ENCODE measurements at places on chromosomes 1 and 21.

DNA sequence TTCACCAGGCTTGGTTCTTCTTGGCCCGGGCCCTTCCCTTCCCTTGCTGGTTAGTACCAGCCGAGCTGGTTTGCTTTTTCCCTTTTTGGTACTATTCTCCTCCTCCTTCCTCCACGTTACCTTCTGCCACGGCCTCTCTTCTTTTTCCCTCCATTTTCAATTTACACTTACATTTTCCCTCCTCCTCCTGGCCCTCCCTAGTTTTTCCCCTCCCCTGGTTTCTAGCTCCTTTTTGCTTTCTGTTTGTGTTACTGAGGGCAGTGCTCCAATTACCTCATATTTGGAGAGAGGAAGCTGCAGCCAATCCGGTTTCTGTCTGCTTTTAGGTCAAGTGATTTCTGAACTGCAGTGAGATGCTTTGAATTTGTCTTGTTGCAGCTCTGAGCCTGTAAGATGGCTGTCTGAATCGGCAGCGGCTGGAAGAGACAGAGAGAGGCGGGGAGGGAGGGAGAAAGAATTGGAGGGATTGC lies 63.7 kb downstream of the MACF1 start:
- no peak for DNase-seq

- DNase-seq: no peak
Measured at GRCh38 chr1:43438576-43438952, 15.2 kb downstream of the HYI start.

GRCh38 chr1:207810606-207811295 lies 58.9 kb downstream of the CD46 start:
- DNase-seq: no peak

GRCh38 chr1:91700771-91701471 lies 185.0 kb downstream of the TGFBR3 start:
- DNase-seq: no peak

GRCh38 chr1:77424236-77424635 lies 142.4 kb downstream of the AK5 start:
- DNase-seq: no peak

DNA sequence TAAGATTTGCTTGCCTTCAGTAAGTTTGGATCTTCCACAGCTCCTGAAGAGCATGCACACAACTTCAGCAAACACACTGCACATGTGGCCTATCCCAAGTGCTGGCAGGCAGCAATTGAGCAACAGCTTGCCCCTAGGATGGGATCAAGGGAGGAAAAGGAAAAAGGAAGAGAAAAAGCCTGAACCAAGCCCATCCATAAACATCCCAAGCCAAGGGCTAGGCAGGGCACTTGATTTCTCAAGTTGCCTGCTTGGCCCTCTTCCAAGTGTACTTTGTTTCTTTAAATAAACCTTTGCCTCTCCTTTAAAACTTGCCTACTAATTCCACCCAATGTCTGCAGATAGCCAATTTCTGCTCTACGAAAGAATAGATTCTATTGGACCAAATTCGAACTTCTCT lies 49.0 kb upstream of the OLFM3 start:
- no peak for DNase-seq

DNA sequence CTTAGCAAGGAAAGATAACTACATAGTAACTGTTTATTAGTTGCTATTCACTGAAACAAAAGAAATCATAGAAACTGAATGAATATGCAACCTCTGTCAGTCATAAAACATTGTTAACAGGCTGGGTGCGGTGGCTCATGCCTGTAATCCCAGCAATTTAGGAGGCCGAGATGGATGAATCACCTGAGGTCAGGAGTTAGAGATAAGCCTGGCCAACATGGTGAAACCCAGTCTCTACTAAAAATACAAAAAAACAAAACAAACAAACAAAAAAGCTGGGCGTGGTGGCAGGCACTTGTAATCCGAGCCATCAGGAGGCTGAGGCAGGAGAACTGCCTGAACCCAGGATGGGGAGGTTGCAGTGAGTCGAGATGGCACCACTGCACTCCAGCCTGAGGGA lies 44.1 kb downstream of the CRB1 start:
- no peak for DNase-seq

GRCh38 chr1:54325284-54325683 lies 80.9 kb downstream of the SSBP3 start:
- no peak for DNase-seq

DNA sequence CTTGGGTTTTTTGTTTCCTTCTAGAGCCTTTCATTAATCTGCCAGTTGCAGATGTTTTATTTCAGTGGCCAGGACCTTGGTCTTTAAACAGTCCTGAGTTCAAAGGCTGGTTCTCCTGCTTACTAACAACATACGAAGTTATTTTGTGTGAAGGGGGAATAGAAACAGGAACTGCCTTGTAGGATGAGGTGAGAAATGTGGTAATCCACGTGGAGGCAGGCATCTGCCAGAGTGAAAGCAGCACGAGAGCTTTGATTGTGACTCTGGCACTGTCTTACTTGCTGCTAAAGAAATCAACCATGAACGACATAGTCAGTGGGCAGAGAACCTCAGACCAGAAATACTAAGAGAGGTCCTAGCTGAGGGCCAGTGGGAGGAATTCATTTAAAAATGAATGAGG lies 30.4 kb downstream of the TMEM63A start:
- no peak for DNase-seq

- no peak for DNase-seq
Measured at GRCh38 chr1:166969074-166969677, 6.2 kb downstream of the ILDR2 start.

- DNase-seq: no peak
Measured at GRCh38 chr1:181630838-181631237, 147.5 kb downstream of the CACNA1E start.

DNA sequence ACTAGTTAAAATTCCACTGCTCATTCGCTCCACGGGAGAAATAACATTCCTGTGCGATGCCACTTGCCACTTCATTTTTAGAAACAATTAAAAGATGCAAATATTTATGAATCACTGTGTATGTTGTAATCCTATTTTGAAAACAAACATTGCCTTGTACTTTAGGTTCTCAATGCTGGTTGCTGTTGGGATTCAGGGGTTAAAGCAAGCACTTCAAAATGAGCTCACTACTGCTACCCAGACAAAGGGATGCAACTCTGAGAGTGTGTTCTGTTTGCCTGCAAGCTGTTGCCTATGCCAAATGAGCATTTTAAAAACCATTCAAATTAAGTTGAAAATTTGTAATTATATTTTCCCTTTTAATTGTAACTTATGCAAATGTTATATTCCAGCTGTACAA lies 87.5 kb downstream of the RWDD3 start:
- no peak for DNase-seq

DNA sequence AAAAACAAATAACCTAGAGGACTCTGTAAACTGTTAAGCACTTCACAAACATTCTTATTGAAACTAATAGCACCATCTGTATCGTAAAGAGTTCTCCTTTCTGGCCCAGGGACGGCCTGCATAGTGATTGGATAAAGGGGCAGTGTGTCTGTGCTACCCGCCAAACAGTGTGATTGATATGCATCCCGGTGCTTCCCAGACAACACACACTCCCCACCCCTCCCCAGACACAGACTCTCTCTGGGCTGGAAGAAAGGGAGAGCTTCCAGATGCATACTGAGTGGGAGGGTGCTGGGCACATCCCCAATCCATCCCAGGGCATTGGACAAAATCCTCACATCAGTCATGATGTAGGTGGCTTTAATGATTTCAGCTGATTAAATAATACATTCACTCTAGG lies 3.7 kb downstream of the HSD11B1 start:
- no peak for DNase-seq

- no peak for DNase-seq
Measured at GRCh38 chr1:185570962-185571361, 163.2 kb upstream of the HMCN1 start.

GRCh38 chr1:210731193-210731592 lies 402.5 kb downstream of the HHAT start:
- DNase-seq: no peak

GRCh38 chr1:7103361-7103782 lies 318.1 kb downstream of the CAMTA1 start:
- no peak for DNase-seq

DNA sequence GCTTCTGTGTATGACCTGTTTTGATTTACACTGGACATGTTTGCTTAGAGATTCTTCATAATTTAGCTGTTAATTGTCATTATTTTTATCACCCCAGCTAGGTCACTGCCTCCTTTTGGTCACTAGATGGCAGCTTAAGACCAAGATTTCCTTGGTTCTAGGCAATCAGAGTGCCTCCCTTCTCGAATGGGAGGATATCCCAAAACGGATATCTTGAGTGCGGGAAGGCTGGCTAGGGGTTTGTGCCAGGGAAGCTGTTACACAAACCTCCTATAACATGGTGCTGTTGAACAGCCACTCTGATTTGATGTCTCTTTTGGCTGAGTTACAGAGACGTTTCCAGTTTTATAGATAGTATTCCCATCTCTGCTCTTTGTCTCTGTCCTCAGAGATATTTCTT lies 283.5 kb downstream of the S1PR1 start:
- peak; percentile 2 for DNase-seq

- DNase-seq: no peak
Measured at GRCh38 chr1:7617826-7618225, 153.3 kb upstream of the VAMP3 start.

- DNase-seq: no peak
Measured at GRCh38 chr1:238466459-238466858, 575.7 kb upstream of the ZP4 start.

GRCh38 chr1:2911421-2912178 lies 109.7 kb upstream of the ACTRT2 start:
- DNase-seq: no peak

GRCh38 chr1:183812128-183812527 lies 7.2 kb downstream of the RGL1 start:
- no peak for DNase-seq

DNA sequence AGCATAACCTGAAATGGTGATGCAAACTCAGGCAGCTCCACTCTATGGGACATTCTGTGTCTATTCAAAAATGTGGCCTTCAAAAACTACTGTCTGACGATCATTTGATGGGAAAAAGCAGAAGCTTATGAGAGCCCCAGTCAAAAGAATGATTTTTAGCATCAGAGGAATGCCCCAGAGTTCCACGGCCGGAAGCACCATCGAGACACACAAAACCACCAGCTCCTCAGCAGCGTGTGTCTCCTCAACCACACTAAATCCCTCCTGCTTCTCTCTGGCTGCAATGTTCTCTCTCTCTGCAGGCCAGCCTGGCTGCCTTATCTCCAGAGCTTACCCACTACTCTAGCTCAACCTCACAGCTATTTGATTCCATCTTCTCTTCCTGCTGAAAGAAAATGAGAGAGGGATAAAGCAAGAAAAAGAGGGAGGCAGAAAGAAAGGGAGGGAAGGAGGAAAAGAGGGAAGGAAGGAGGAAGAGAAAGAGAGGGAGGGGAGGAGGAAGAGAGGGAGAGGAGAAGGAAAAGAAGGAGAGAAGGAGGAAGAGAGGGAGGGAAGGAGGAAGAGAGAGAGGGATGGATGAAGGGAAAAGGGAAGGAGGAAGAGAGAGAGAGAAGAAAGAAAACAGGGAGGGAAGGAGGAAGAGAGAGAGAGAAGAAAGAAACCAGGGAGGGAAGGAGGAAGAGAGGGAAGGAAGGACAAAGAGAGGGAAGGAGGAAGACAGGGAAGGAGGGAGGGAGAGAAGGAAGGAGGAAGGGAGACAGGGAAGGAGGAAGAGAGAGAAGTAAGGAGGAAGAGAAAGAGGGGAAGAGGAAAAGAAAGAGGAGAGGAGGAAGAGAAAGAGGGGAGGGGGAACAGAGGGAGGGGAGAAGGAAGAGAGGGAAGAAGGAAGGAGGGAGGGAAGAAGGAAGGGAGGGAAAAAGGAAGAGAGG lies 33.5 kb upstream of the LAPTM5 start:
- no peak for DNase-seq

DNA sequence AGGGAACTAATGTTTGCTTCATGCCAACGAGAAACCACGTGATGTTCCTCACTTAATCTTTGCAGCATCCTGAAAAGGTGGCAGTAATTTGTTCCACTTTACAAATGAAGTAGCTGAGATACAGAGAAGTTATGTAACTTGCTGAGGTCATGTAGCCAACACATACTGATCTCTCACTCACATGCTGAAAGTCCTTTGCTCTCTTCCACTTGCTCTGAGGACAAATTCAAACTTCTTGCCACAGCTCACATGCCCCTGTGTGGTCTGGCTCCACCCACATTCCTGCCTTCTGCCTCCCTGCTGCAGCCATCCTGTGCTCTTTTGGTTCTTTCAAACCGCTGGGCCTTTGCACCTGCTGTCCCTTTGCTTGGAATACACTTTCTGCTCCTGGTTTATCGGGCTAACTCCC lies 55.4 kb downstream of the TMCO4 start:
- no peak for DNase-seq

DNA sequence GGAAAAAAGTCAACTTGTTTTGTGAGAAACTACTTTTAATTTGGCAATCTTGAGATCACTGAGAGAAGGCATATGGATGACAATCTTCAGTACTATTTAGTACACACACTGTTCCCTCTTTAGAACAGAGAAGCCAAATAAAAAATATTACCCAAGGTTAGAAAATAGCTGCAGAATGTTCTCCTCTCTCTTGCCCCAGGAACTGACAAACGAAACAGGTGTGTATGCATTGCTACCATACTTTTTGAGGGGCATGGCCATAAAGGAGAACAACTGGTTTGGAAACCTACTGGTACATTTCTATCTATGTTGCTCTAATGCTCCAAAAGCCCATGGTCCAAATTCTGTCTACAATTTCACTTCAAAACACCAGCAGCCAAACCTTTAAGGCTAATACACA lies 5.7 kb downstream of the TOR1AIP2 start:
- DNase-seq: no peak

DNA sequence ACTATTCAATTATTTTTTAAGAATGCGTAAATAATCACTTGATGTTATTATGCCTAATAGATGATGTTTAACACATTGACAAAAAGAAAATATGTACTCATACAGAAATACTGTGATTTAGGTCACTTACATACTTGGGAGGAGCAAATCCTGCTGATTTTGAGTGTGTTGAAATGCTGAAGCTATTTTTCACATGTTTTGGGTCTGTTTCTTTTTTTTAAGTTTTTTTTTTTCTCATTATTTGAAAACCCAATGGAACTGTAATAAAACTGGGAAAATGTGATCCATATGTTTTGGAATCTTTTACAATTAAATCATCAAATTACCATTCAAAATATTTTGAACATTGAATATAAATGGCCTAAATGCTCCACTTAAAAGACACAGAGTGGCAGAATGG lies 366.2 kb upstream of the ADAMTS5 start:
- DNase-seq: no peak

DNA sequence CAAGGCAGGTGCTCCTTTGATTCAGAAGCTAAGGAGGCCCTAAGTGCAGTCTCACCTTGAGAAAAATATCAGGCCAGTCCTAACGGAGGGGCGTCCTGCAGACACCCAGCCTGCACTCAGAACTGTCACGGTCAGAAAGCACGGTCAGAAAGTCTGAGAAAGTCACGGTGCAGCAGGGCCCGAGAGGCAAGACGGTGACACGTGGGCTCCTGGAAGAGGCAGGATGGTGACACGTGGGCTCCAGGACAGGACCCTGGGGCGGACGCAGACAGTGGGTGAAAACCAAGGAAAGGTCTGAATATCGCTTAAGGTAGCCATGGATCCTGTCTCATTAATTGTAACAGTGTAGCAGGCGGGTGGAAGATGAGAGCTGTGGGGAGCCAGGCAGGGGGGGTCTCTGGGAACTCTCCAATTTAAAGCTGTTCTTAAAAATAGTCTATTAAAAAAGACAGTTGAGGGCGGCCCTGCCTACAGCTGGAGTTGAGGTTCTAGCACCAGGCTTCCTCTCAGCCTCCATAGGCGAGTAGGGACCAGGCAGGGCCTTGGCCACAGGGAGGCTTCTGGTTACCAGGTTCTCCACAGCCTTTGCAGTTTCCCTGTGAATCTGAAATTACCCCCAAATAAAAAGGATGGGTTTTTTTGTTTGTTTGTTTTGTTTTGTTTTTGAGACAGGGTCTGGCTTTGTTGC lies 65.2 kb downstream of the FAAP20 start:
- DNase-seq: no peak
